ENCODE measurements at places on chromosomes 5 and 9. TPM values are rescaled to one million over a fixed set of nuclear protein-coding genes. Genes with fewer than 3 reads are reported as not detected.

Gene CCDC187
- total RNA-seq = 0.73 TPM

Gene GAPT
- total RNA-seq = not detected

Gene DAPK1
- total RNA-seq = 166 TPM

GRCh38 chr9:69829484-69829883 lies 8.9 kb downstream of the CFAP95 start:
- no peak for DNase-seq

DNA sequence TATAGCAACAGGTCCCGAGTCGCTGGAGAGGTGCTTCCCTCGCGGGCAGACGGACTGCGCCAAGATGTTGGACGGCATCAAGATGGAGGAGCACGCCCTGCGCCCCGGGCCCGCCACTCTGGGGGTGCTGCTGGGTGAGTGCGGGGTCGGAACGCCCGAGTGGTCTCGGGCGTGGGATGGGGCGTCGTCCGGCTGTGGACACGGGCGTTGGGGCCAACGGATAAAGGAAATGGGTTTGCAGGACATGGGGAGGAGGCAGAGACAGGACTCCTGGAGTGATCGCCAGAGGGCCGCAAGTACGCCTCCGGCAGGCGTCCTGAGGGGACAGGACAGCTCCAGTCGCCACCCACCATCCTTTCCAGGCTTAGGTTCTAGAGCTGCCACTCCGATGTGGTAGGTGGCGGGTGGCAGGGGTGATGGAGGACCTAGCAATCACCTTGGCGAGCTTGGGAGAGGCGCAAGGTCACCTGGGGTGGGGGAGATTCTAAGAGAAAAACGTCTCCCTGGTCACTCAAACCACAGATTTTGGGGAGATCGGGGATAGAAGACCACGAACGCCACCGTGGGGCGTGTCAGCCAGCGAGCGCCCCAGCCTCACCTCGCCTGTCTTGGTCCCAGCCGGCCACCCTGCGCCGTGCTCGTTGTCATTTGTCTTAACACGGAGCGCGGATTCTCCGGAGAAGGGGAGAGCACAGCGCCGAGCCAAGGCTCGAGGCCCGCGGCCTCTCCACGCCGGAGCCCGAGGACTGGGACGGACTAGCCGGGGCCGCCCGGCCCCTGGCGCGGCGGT lies 922 bp downstream of the LMX1B start:
- no peak for DNase-seq

GRCh38 chr9:137682428-137683105 lies 63.8 kb downstream of the EHMT1 start:
- DNase-seq = no peak

GRCh38 chr9:101787891-101788290 lies 49.4 kb upstream of the GRIN3A start:
- DNase-seq = no peak

GRCh38 chr5:86968301-86968753 lies 299.4 kb upstream of the RASA1 start:
- peak; percentile 56 for DNase-seq

GRCh38 chr5:11640158-11640873 lies 263.9 kb downstream of the CTNND2 start:
- no peak for DNase-seq

- no peak for DNase-seq
Observed at GRCh38 chr5:123176938-123177275, 87.9 kb downstream of the PRDM6 start.

All from Calu3 (cell line).